ENCODE measurements at places on chromosomes 7 and 10.

DNA sequence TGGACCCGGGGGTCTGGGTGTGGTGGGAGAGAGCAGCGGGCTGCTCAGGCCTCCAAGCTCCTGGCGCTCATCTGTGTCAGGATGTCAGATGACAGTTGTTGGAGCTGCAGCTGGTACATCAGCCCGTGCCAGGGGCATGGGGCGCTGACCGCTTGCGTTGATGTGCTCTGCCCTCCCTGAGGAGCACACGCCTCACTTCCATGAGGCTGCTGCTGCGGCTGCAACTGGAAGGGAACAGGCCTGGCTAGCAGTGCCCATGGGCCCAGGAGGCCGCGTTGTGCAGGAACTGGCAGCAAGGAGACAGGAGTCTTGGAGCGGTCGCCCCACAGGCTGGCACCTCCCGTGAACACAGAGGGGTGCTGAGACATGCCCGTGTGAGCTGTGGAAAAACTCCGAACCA, 361.3 kb upstream of the MKI67 start:
- no peak for DNase-seq

DNA sequence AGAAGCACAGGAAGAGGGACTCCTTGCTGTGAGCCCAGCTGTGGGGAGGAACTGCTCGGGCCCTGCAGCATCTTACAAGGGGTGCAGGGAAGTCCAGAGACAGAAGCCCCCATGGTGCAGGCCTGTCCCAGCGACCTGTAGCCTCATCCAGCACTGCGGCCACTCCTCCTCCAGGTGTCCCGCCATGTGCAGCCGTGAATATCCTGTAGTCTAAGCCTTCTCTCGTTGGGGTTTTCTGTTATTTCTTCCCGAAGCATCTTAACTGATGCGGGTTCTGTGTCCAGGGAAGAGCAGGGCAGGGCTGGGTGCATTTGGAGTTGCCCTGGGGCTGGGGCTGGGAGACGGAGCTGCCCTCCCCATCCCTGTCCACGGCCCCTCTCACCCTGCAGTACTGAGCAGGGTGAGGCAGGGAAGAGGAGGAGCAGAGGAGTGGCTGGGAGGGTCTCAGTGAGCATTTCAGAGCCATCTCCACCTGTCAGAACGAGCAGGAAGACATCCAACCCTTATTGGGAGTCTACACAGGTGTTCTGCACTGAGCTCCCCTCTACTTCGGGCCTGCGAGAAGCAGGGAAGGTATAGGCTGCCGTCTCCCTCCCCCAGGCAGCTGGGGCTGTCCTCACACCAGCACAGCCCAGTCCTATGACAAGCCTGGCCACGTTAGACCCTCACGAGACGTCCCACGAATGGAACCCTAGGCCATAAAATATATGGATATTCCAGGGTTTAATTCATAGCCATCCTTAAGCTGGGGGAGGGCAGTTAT, 494.5 kb downstream of the DNAJB6 start:
- no peak for DNase-seq

DNA sequence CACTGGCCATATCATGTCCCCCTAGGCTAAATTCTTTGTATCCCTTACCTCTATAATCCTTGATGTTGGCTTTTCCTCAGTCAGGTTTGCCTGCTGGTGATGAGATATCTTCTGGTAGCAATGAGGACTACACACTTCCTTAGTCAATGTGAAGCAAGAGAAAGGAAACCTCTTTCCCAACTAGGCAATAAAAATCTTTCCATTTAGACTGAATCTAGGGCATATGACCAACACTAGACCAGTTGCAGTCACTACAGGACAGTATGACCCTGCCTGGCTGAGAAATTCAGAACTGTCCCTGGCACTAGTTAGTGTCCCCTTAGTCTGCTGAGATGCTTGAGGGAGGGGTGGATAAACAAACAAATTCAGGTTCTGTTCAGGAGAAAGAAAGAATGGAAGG, 142.6 kb downstream of the RNLS start:
- DNase-seq: no peak

DNA sequence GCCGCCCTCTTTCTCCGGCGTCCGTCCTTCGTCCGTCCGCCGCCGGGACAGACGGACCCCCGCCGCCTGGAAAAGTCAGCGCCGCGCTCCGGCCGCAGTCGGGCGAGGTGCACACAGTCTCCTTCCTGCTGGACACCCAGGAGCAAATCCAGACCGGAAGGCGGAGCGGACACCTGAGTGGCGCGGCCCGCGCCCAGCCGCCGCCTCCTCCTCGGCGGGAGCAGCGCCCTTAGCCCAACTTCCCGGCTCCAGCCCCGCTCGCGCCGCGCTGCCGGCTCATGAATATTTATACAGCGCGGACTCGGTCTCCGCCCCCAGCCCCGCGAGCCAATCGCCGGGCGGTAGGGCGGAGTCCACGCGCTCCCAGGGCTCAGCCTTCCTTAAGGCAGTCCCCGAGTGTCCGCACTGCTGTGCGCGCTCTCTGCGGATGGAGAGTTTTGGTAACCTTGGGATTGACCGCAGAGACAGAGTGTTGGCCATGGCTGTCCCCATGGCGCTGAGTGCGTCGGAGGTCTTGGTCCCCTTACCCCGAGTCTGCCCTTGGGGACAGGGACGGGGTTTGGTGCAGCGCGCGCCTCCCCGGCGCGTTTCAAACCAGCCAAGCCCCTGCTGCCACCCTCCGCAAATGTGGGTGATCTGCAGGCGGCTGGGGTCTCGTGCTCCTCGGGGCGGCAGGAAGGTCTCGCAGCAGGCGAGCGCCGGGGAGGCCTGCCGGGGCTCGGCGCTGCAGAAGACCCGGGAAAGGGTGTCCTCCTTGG, at the start of gene FZD8:
FZD8 (minus strand) TSS at position 262 of the 758 bp plus-strand sequence. CDS start 867 bp downstream, outside the sequence.
- peak; percentile 69 for DNase-seq

DNA sequence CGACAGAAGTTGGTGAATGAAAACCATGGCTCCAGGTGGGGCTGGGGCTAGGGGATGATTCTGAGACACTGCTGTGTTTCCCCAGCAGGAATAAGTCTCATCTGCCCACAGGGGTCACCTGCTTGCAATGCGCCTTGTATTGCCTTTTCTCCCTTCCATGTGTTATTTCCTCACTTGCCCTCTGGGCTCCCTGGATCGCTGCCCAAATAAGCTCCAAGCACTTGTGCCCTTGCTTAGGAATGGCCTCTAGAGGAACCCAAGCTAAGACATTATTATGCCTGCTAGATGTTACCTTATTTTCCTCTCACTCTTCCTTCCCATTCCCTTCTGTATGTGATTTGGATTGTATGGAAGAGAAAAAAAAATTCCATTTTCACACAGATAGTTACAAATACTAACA, 24.8 kb upstream of the PLPP4 start:
- no peak for DNase-seq

DNA sequence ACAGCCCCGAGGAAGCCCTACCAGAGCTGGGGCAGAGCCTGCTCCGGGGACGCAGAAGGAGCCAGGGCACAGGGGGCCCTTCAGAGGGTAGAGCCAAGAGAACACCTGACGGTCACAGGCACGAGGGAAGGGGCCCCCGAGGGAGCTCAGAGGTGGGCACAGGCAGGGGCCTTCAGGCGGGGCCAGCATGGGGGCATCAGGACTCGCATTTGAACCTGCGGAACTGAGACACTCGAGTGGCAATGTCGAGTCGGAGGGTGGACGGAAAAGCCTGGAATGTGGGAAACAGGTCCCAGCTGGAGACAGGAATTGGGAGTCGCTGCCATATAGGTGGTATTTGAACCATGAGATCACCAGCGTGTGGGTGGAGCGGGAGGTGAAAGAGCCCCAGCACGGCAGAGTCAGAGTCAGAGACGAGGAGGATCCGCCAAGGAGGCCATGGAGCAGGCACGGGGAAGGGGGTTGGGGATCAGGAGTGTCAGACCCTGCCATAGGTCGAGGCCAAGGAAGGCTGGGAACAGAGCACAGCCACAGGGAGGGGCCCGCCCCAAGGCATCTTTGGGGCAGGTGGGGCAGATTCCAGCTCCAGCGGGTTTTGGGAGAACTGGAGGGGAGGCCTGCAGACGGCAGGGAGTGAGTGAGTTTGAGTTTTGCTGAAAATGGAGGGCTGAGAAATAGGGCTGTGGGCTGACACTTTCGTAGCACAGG, 13.8 kb downstream of the STK32C start:
- DNase-seq: no peak

GRCh38 chr10:94122211-94122610, 128.5 kb downstream of the PLCE1 start:
- no peak for DNase-seq

GRCh38 chr7:149071641-149072437, 18.7 kb downstream of the ZNF786 start:
- DNase-seq: peak; percentile 70

All from HL-60 (cell line).